ENCODE measurements at places on chromosomes 11 and 22.
A peak's percentile ranks its signal among the peaks of the same experiment; 100 is the strongest.

- no peak for DNase-seq
These were observed 63.2 kb downstream of the PACS1 start for GRCh38 chr11:66133216-66133775.

DNA sequence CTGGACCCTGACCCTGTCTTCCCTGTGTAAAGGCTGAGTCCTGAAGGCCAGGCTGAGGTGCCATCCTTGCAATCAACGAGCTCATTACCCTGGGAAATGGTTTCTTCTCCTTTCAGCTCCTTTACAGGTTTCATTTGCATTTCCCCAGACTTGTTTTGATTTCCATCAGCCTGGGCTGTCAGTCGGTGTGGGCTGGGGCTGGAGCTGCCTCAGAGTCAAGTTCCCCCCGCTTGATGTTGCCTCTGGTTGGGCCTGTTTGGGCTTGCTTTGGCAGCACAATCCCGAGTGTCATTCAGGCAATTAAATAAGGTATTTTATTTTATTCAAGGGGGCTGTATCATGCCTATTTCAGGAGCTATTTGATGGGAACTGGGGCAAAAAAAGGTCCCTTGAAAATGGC, 424.9 kb downstream of the INSC start:
- DNase-seq: no peak

- DNase-seq: no peak
These were observed 70.8 kb downstream of the WNT7B start for GRCh38 chr22:45905924-45906865.

GRCh38 chr22:37448516-37449127, 21.3 kb upstream of the ELFN2 start:
- DNase-seq: no peak

GRCh38 chr11:123065621-123066020, 3.7 kb upstream of the HSPA8 start:
- DNase-seq: no peak

GRCh38 chr11:96335388-96335787, 7.6 kb downstream of the MAML2 start:
- DNase-seq: no peak

- no peak for DNase-seq
These were observed 14.2 kb downstream of the ATM start for GRCh38 chr11:108237058-108237481.

- no peak for DNase-seq
These were observed 745 bp downstream of the C22orf39 start for GRCh38 chr22:19446603-19447329.

- no peak for DNase-seq
These were observed 7.1 kb downstream of the YWHAH start for GRCh38 chr22:31951194-31952093.

DNA sequence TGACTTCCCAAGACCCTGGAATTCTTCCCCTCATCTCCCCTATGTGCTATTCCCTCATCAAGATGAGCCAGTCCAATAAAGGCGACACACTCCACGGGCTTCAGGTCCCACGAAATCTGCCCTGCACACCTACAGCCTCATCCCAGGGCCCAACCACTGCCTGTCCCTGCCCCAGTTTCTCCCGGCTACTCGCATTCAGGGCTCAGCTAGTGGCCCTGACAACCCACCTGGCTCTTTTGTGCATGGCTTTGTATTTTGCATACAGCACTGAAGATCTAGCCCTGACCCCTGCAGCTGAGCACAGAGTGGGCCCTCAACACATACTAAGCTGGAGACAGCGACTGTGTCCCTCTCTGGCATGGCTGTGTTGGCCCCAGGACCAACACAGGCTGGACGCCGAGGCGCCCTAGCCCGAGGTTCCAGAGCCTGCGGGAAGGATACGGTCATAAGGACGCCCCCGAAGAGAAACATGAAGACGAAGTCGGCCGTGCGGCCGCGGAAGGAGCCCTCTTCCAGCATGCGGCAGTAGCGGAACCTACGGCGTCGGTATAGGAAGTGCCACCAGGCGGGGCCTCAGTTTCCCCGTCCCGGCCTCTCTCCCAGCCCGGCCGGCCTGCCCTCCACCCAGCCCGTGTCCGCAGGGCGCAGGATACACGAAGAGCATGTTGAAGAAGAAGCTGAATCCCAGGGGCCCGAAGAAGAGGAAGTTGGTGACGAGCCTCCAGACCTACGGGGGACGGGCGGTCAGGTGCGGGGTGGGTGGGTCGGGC, 710 bp downstream of the DERL3 start:
- DNase-seq: no peak

GRCh38 chr22:37166675-37167066, 17.0 kb upstream of the IL2RB start:
- DNase-seq: peak; percentile 62

DNA sequence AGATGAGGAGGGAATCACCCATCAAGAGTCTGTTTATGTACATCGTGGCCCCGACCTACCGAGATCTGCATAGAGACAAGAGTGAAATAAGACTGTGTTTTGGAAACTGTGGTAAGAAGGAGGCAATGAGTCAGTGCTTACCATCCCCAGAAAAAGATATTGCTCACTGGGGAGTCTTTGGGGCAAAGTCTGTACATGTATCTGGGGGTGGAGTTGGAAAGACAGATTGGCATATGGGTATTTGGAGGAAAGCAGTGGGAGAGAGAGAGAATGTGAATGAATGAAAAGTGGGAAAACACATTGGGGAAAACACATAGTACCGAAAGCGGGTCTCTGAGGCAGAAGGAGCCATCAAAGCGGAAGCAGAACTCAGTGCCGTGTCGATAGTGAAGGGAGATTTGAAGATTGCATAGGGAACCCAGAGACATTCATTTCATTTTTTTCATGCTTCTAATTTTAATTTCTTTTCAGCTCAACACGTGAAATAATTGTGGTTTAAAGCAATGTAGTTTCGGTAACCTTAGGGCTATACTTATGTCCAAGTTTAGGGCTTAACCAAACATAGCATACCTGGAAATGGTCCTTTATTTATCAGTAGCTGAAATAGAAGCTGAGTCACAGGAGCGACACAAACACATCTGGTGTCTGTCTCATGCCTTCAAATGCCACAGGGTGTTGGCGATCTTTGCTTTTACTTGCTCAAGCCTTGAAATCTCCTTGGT, 98.6 kb upstream of the CD44 start:
- peak; percentile 91 for DNase-seq

GRCh38 chr11:114448749-114449482, 9.6 kb downstream of the REXO2 start:
- DNase-seq: no peak

DNA sequence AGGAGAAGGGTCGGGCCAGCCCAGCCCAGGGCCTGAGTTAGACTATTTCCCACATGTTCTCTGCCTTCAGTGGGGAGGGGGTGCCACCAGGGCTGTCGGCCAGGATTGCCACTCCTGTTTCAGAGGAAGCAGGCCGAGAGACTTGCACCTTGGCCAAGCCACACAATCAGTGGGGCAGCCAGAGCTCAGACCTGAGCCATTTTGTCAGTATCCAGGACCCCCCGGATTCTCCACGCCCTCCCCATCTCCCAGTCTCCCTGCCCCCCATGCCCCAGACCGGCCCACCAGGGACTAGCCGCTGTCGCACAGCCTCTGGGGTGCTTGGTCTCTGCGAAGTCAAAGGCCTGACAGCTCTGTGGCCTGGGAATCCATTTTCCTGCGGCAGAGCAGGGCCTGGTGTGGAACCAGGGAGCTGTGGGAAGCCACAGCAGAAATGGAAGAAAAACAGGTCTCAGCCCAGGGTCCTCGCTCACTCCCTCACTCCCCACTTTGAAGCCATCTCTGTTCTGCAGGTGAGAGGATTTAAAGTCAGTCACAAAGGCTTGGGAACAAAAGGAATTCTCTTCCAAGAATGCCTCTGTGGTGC, 25.5 kb upstream of the MGAT3 start:
- no peak for DNase-seq

GRCh38 chr22:31144223-31144622, 3.9 kb upstream of the PLA2G3 start:
- peak; percentile 42 for DNase-seq

GRCh38 chr11:29018631-29019030, 910.4 kb downstream of the METTL15 start:
- DNase-seq: peak; percentile 60

GRCh38 chr22:48258064-48258701, 1495.7 kb downstream of the TBC1D22A start:
- DNase-seq: no peak

GRCh38 chr22:46116491-46116958, 33.8 kb upstream of the PPARA start:
- DNase-seq: peak; percentile 72

DNA sequence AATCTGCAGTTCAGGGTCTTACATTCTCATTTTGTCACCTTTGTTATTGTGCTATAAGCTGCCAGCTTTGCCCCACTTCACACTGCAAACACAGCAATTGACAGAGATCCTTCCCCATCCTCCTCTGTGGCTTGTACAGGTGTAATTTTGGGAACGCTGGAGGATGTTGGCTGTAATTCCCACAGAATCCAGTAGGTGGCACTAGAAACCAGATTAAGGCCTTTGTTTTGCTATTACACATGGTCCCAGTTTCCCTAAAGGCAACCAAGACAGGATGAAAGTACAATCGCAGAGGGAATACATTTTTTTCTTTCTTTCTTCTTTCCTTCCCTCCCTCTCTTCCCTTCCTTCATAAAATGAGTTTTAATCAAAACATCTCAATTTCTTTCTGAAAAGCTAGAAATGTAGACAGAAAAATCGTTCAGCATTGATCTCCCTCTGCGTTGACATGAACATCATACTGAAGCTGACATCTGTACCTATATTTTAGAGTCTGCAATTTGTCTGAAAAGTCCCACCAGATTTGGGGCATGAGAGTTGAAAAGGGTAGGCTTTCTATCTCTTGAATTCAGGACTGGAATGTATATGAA, 21.3 kb upstream of the NELL1 start:
- DNase-seq: peak; percentile 11

- DNase-seq: peak; percentile 75
These were observed 2.3 kb downstream of the TSPAN4 start for GRCh38 chr11:844693-845644.

DNA sequence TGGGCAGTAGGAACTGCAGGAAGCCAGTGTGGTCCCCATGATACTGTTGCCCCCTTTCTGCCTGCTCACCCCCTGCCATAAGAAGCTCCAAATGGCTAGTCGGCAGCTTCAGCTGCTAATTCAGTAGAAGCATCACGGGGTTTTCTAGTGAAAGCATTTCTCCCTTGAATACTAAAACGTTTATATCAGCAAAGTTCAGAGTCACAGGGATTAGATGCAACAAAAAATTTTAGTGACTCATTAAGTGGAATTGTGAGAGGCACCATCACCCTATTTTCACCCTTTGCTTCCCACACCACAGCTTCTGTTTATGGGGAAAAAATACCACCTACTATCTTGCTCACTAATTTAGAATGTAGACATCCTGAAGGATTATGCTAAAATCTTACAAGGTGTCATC, 25.2 kb downstream of the RAB39A start:
- no peak for DNase-seq

- DNase-seq: no peak
These were observed 17.9 kb downstream of the TUB start for GRCh38 chr11:8098879-8099278.

DNA sequence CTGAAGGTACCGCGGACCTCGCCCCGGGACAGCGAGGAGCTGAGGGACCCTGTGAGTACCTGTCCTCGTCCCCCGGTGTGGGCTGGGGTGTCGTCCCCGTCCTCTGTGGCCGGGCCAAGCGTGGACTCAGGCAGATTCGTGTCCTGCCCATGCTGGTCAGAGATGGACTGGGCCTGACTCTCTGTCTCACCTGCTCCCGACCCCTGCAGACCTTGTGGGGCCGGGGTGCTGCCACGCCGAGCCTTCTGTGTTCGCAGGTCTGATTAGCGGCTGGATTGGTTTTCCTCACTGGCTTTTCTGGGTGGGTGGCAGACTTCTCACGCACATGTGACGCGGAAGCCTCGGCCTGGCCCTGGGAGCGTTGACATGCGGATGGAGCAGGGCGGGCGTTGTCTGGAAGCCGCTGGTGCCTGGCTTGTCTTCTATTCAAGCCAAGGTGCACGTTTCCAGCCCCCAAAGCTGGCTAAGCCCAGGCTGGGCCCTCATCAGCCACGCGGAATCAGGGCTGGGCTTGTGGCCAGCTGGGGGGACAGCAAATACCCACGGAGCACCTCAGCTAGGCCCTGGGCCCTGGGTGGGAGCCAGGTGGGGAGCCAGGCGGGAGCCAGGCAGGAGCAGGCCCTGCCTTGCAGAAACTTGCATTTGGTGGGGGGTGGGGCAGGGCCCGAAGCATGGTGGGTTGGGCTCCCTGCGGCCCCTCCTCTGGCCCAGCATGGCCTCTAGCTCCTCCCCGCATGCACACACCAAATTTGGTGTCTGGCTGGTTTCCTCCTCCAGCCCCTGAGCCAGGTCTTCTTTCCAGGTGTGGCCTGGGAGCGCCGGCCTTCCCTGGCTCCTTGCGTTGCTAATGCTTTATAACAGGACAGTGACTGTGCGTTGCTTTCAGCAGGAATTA, 7.0 kb downstream of the GRAMD4 start:
- DNase-seq: no peak

DNA sequence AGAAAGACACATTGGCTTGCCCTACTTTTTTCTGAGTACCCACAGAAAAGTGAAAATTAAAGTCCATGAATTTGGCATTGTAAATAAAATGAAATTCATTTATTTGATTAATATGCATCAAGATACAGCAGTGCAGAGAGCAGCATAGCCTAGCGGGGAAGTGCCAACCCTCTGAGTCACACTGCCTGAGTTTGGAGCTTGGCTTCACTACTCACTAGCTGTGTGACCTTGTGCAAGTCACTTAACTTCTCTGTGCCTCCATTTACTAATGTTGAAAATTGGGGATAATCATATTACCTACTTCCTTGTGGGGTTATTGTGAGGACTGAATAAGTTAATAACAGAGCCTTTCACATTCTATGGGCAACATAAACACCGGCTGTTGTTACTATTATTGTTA, 111.5 kb upstream of the CSNK2A3 start:
- no peak for DNase-seq

DNA sequence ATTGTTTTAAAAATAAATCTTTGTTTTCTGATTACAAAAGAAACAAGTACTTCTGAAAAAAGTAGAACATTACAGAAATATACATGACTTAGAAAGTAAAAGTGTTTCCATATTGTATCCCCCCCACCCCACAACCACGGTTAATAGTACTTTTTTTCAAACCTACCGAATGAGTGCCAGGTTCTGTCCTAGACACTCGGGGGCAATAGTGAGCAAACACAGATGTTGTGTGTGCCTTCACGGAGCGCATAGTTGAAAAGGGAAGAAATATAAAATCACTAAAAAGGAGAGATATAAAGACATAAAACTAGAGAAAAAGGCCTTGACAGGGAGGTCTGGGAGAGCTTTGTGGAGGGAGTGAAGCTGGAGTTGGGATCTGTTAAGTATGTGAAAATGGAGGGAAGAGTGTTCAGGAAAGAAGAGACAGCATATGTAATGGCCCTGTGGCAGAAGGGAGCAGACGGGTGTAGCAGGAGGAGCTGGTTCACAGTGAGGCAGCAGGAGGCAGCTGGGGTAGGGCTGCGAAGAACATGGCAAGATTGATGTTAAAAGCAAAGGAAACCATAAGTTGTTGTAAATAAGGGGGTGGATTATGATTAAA, 42.1 kb upstream of the ALX4 start:
- DNase-seq: no peak

- no peak for DNase-seq
These were observed 13.6 kb downstream of the P2RY6 start for GRCh38 chr11:73285721-73286120.

- DNase-seq: no peak
These were observed 18.1 kb downstream of the RNH1 start for GRCh38 chr11:488992-489391.

All from RCC 7860 (cell line).